Subcutaneous preadipocyte (primary cell): ENCODE measurements at places on chromosomes 12 and 14. TPM values are rescaled to one million over a fixed set of nuclear protein-coding genes. Genes with fewer than 3 reads are reported as not detected.

ZDHHC22 gene
- not detected in 2 replicates for total RNA-seq

RNASE7 gene
- total RNA-seq: not detected in 2 replicates

VSIG10 gene
- total RNA-seq: 17.6 and 24.2 TPM in 2 replicates

C12orf60 gene
- 1.2 and 2.2 TPM in 2 replicates for total RNA-seq

DPF3 gene
- 1.4 and 3.7 TPM in 2 replicates for total RNA-seq
